ENCODE measurements at places on chromosomes 13 and 19. TPM values are rescaled to one million over a fixed set of nuclear protein-coding genes. Genes with fewer than 3 reads are reported as not detected.

- no peaks in the 10 kb centered on the region for H3K36me3 ChIP-seq
- H3K4me3 ChIP-seq: no peak overlapping the region
- no peak overlapping the region for H3K27ac ChIP-seq
- H3K27me3 ChIP-seq: no peaks in the 10 kb centered on the region
- no peak for DNase-seq
- H3K4me1 ChIP-seq: no peaks in the 10 kb centered on the region
These were observed 56.8 kb upstream of the GPR183 start for GRCh38 chr13:99363949-99364348.

GRCh38 chr19:19488875-19489690 lies 26.3 kb downstream of the TSSK6 start:
- peak; percentile 97 for DNase-seq
- H3K4me3 ChIP-seq: peak overlapping the region; percentile 59
- peaks cover 33% of the 10 kb centered on the region for H3K4me1 ChIP-seq

- H3K27me3 ChIP-seq: no peaks in the 10 kb centered on the region
- no peaks in the 10 kb centered on the region for H3K4me1 ChIP-seq
- H3K4me3 ChIP-seq: no peak overlapping the region
- peaks cover 17% of the 10 kb centered on the region for H3K36me3 ChIP-seq
- no peak overlapping the region for H3K27ac ChIP-seq
- DNase-seq: peak; percentile 59
These were observed 7.2 kb downstream of the GPX4 start for GRCh38 chr19:1110809-1111640.

GRCh38 chr13:47277774-47278173 lies 380.9 kb upstream of the HTR2A start:
- no peaks in the 10 kb centered on the region for H3K36me3 ChIP-seq
- H3K4me3 ChIP-seq: no peak overlapping the region
- H3K27me3 ChIP-seq: no peaks in the 10 kb centered on the region
- DNase-seq: peak; percentile 47

DNA sequence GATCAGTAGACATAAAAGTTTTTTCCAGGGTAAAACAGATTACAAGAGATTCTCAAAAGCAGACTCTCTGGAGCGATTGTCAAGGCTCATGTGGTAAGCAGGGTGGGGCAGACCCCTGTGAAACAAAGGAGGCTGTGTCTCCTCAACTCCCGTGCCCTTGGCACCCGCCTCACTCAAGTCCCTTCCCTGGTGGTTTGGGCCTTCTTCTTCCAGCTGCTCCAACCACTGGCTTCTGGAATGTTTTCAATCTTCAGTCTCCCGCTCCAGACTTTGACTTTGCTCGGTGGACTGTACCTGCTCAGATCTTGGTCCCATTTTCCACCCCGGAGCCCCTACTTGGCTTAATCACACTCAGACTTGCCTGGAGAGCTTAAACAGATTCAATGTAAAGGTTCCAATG lies 74.8 kb upstream of the STK24 start:
- DNase-seq: no peak
- no peaks in the 10 kb centered on the region for H3K4me1 ChIP-seq
- H3K27ac ChIP-seq: no peak overlapping the region
- H3K27me3 ChIP-seq: no peaks in the 10 kb centered on the region
- H3K36me3 ChIP-seq: no peaks in the 10 kb centered on the region

GRCh38 chr13:112064222-112064621 lies 2.7 kb upstream of the SOX1 start:
- H3K36me3 ChIP-seq: no peaks in the 10 kb centered on the region
- no peak overlapping the region for H3K4me3 ChIP-seq
- no peak for DNase-seq
- H3K4me1 ChIP-seq: no peaks in the 10 kb centered on the region

DNA sequence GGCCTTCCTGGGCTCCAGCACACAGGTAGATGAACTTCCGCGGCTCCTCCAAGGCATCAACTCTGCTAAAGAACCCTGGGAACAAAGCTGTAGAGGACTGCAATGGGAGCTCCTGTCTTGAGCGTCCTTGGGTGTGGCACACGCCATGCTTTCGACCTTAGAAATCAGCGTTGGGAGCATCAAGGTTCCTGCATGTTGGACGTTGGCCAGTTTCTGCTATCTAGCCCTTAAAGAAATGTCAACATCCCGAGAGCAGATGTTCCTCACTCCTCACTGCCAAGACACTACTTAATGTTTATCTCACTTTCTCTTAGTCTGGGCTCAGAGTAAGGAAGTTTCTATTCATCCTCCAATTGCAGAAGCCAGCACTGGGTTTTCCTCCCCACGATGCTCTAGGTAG lies 70.6 kb upstream of the MEDAG start:
- no peak overlapping the region for H3K27ac ChIP-seq
- DNase-seq: no peak

- no peaks in the 10 kb centered on the region for H3K36me3 ChIP-seq
- H3K27ac ChIP-seq: no peak overlapping the region
- 0 out of 2 replicates have a peak, but pooled peaks cover 4% of the 10 kb centered on the region for H3K4me1 ChIP-seq
- no peak overlapping the region for H3K4me3 ChIP-seq
- no peak for DNase-seq
These were observed 316.6 kb downstream of the DCLK1 start for GRCh38 chr13:35814605-35815011.

DNA sequence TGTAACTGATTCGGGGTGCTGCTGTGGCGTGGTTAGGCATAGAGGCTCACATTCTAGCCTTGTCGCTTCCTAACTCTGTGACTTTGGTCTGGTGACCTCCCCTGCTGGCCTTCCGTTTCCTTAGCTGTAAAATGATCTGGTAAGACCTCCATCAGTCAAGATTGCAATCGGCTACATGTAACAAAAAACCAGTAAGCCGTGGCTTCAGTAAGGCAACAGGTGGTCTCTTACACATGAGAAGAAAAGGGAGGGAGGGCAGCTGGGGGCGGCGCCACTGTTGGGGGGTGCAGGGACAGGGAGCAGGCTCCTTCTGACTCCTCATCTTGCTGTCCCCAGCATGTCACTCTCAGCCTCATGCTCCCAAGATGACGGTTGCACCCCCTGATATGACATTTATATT lies 148.0 kb downstream of the SIPA1L3 start:
- H3K27me3 ChIP-seq: no peaks in the 10 kb centered on the region
- H3K4me3 ChIP-seq: no peak overlapping the region
- H3K4me1 ChIP-seq: no peaks in the 10 kb centered on the region

- H3K4me3 ChIP-seq: no peak overlapping the region
- H3K4me1 ChIP-seq: peaks cover 63% of the 10 kb centered on the region
- no peaks in the 10 kb centered on the region for H3K27me3 ChIP-seq
- peak; percentile 35 for DNase-seq
- H3K27ac ChIP-seq: peak overlapping the region; percentile 99
These were observed 42.1 kb upstream of the NPAS1 start for GRCh38 chr19:46977548-46977947.

DNA sequence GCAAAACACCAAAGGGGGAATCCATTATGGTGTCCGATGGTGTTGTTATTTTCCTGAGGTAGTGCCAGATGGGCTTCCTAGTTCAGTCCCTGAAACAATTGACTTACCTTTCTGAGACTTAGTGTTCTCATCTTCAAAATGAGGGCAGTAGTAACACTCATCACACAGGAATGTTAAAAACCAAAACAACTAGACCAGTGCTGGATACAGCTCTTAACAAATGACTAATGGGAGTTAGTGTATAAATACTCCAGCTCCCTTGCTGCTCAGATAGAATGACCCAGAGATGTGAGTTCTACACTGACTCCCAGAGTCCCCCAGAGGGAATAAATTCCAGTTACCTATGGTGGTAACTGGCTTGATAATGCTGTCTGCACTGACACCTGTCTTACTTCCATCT lies 49.9 kb downstream of the MBD3L2B start:
- no peak overlapping the region for H3K4me3 ChIP-seq
- H3K36me3 ChIP-seq: no peaks in the 10 kb centered on the region
- no peak overlapping the region for H3K27ac ChIP-seq
- no peaks in the 10 kb centered on the region for H3K4me1 ChIP-seq

GRCh38 chr19:16013181-16013850 lies 63.0 kb upstream of the TPM4 start:
- H3K4me1 ChIP-seq: no peaks in the 10 kb centered on the region
- no peak overlapping the region for H3K27ac ChIP-seq
- no peaks in the 10 kb centered on the region for H3K36me3 ChIP-seq
- no peaks in the 10 kb centered on the region for H3K27me3 ChIP-seq
- no peak for DNase-seq

DNA sequence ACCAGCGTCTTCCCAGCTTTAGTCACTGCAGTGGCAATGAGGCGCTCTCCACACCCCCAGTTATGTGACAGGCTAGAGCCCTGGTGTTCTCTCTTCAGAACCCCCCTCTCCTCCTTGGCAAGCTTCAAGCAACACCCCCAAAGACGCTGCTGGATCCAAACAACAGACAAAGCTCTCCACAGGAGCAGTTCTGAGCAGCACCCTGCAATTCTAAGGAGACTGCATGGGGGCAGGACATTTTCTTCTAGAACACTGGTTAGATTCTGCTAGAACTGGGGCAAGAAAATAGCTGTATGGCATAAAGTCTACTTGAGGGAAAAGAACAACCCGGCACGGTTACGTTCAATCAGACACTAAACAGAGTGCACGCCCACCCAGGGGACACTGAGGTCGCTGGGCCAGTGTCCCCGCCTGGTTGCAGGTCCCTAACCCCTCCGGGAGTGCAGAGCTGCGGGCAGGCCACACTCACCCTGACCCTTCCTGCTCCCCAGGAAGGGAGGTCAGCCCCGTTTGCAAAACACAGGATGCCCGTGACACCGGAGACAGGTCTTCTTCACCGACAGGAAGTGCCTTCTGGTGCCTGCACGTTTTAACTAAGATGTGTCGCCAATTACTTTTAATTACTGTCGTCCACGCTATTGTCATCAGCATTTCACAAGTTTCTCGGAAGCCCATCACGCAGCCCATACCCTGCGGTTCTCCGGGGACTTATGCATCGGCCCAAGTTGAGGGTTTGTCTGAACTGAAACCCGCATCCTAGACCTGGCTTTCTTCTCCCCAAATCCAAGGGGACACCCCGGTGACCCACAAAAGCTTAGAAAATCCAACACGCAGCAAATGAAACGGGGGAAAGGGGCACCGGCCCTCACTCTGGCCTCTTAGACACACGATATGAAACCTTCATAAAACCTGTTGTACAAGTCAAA lies 943 bp downstream of the GJB6 start:
- peaks cover 67% of the 10 kb centered on the region for H3K27me3 ChIP-seq
- DNase-seq: no peak
- H3K36me3 ChIP-seq: no peaks in the 10 kb centered on the region
- H3K4me3 ChIP-seq: no peak overlapping the region
- no peak overlapping the region for H3K27ac ChIP-seq

- H3K27ac ChIP-seq: peak overlapping the region; percentile 21
- H3K27me3 ChIP-seq: no peaks in the 10 kb centered on the region
- no peak overlapping the region for H3K4me3 ChIP-seq
- DNase-seq: peak; percentile 92
- peaks cover 34% of the 10 kb centered on the region for H3K4me1 ChIP-seq
These were observed 3.6 kb upstream of the KCNN4 start for GRCh38 chr19:43784241-43784980.

DNA sequence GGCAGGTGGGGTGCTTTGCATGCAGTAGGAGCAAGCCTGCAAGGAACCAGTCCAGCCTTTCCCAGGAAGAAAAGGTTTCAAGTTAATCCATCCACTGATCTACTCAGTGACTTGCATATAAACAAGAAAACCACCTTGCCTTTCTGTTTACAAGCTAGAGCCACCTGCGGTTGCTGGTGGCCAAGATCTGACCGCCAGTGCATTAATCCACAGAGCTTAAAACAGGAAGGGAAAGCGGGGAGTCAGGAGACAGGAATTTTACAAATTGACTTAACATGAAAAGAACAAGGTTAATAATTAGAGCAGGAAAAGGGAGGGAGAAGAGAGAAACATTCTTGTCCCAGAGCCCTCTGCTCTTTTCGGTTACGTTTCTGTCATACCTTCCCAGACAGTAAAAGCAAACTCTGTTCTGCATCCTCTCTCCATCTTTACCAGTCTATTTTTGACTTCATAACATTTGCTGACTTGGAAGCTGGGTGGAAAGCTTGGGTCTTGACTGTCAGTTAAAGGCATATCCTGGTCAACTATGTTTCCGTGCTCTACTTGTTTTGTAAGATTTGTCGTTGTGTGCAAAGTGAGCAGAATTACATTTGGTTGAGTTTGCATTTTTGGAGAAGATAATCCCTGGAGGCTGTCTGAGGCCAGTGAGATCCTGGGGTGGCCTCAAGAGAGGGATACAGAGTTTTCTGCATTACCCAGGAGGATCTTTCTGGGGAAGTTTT lies 760.6 kb downstream of the EFNB2 start:
- no peak overlapping the region for H3K27ac ChIP-seq
- no peaks in the 10 kb centered on the region for H3K36me3 ChIP-seq
- no peaks in the 10 kb centered on the region for H3K27me3 ChIP-seq
- no peak for DNase-seq

DNA sequence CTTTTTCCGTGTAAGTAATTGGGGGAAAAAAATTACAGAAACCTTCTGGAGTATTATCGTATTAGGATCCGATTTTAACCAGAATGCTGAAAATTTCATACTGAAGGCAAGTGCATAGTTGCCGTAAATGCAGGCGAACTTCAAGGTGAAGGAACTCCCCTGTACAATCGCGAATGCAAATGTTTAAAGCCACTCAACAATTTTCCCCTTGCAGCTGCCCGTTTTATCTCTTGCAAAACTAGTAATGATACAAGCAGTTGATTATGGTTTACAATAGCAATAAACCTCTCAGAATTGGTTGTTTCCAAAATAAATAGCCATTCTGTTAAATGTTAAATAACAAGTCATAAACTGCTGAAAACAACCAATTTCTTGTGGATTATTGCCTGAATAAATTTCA lies 105.7 kb downstream of the DNAJC15 start:
- DNase-seq: no peak
- no peaks in the 10 kb centered on the region for H3K36me3 ChIP-seq
- H3K4me1 ChIP-seq: no peaks in the 10 kb centered on the region
- no peak overlapping the region for H3K27ac ChIP-seq
- H3K27me3 ChIP-seq: 0 out of 2 replicates have a peak, but pooled peaks cover 14% of the 10 kb centered on the region
- no peak overlapping the region for H3K4me3 ChIP-seq

GPC5 gene
- not detected for total RNA-seq

CCDC159 gene
- total RNA-seq: 11.6 TPM

ABHD13 gene
- 7.5 TPM for total RNA-seq

TRIP10 gene
- total RNA-seq: 68.2 TPM

S1PR4 gene
- total RNA-seq: not detected

ZNF296 gene
- not detected for total RNA-seq

KLK14 gene
- total RNA-seq: not detected

TUBGCP3 gene
- 12.0 TPM for total RNA-seq

PRRG2 gene
- total RNA-seq: not detected

SLC44A2 gene
- total RNA-seq: 17.4 TPM

Data from GM23248 (cell line).